ENCODE measurements at places on chromosomes 5 and 9.
A peak's percentile ranks its signal among the peaks of the same experiment; 100 is the strongest.

DNA sequence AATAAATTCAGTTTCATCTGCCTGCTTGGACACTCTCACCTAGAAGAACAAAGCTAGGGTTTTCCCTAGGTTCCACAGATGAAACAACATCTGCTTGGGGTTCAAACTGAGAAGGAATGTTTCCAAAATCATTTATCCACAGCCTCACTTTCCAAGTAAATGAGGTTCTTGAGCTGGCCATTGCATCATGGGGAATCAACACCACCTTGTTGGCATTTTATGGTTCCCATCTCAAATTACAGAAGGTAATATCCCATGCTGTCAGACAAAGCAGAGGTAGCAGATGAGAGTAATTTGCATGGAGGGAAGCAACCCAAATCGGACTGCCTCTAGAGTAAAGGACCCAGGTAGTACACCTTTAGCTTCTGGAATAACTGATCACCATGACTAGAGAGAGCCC lies 10.5 kb upstream of the NR4A3 start:
- no peak for DNase-seq

GRCh38 chr5:73816656-73817420 lies 190.8 kb downstream of the ARHGEF28 start:
- DNase-seq: no peak

DNA sequence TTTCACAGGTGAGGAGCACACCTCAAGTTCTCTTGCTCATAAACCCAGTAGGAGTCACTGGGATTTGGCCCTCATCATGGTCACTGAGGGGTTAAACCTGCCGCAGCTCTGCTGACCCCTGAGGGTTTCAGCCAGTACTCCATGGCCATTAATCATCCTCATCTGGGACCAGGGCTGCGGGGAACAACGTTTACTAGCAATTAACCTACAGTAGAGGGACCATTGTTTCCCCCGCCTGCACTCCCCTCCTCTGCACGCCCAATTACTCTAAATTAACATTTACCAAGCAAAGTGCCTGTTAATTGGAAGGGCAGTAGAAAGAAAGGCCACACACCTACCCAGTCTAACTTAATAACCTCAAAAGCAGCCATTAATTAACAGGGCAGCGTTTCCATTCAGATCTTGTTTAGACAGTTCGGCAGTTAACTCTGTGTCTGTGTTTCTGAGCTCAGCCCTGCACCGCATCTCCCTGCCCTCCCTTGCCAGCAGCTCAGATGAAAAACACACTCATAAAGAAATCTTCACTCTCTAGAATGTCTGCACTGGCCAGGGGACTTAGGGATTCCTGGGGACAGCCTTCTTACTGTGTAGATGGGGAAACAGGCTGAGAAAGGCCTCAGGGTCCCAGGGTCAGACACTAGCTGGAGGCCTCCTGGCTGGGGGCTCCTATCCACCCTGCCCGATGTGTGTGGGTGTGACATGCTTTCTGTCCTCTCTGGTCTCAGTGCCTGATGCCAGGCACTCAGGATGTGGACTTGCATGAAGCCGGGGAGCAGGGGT lies 51.6 kb downstream of the ALG2 start:
- peak; percentile 40 for DNase-seq

GRCh38 chr5:145204743-145205142 lies 630.4 kb downstream of the PRELID2 start:
- DNase-seq: no peak

DNA sequence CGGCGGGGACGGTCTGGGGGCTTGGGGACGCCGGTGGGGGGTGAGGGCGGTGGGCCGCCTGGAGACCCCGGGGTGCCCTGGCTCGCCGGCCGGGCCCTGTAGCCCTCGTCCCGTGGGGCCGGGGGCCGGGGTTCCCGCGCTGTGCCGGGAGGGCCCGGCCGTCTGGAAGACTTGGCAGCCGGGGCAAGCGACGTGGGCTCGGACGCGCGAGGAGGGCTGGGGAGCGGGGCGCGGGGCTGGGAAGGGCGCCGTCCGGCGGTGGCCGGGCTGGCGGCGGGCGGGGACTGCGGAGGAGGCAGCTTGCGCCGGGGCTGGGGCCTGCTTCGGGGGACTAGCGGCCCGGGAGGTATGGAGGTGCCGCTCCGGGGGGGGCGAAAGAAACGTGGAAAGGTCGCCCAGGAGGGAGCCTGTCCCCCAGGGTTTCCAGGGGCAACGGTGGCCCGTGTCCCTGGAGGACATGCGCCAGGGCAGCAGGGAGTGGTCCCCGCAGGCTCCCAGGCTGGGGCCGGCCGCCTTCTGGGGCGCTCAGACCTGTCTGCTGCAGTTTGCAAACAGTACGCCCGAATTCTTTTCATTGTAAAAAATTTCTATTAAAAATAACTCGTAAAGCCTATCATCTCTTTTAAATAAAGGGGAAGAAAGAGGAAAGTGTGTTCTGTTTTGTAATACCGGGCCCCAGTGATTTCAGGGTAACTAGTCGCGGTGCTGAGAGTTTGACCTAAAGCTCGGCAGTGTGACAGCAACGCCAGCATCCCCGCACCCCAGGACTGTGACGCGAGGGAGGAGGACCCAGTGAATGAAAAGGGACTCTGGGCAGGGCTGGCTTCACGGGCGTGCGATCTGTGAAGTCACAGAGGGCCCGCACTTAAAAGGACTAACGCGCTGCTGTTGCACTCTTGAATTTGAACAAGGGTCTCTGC lies 752 bp upstream of the ANKH start:
- DNase-seq: no peak

DNA sequence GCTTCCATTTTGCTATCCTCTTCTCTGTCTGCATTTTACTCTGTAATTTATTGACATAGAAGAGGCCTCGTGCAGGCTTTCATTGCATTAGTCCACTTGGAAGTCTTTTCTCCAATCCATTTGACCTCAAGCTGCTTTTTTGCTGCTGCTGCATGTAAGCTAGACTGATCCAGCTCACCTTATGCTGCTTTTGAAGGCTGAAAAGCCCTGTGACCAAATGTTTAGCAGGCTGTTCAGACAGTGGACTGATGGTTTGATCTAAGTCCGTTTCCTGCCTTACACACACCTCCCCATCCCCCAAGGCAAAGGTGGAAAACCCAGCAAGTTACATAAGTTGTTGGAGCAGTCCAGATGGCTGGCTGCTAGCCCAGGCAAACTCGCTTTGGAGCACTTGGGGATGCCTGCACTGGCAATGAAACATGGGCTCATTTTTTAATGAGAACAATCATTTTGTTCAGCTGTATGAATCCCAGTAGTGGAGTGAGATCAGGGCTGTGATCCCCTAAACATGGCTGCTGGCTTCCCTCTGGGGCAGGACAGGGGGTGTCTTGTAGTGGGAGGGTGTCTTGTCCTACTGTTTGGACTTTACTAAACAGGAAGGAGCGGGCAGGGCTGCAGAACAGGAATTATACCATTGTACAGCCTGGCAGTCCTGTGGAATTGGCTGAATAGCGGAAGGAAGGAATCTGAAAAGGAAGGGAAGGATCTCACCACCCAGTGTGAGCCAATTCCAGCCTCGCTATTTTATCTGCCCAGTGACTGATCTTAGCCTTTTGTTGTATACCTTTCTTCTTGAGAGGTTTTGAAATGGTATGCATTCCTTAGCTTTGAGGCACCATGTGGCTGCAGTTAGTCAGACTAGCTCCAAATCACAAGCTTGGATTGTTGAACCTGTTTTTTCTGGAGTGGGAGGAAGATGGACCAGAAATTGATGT lies 212.0 kb downstream of the ARHGAP26 start:
- peak; percentile 18 for DNase-seq

DNA sequence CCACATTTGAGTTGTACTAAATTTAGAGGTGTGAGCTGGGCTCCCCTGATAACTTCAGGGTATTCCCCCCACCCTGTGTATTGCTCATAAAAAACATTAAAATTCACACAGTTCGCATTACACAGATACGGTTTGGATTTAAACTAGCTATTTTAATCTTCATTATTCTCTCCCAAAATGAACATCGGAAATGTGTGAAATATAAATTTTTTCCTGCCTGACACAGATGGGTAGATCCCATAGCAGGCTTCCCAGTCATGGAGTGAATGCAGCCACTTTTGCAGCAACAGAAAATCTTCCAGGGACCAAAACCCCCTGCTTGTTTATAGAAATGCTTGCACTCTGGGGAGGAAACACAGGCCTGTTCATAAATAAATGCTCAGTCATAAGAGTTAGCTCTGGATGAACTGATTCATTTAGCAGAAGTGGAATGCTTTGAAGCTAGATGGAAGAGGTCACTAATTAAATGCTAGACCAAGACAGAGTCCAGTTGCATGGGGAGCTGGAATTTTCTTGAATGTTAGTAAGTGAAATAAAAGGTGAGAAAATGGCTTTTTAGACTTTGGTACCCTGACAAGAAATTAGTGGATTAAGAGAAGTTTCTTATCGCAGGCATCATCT lies 115.6 kb downstream of the PDE8B start:
- no peak for DNase-seq

DNA sequence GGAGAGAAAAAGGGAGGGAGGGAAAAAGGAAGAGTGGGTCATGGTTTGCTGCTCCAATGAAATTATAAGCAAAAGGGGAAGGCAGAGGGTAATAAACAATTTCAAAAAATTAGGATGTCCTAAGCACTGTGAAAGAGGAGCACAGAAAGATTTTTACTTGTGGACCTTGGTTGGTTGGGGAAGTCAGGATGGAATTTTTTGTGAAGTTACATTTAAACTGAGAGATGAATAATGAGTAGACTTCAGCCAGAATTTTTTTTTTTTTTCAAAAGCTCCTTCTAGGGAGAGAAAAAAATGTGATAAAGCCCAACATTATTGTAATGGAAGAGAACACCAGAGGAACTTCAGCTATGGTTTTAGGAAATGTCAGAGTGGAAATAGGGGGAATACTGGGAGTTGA lies 515.9 kb upstream of the PAPPA start:
- no peak for DNase-seq

DNA sequence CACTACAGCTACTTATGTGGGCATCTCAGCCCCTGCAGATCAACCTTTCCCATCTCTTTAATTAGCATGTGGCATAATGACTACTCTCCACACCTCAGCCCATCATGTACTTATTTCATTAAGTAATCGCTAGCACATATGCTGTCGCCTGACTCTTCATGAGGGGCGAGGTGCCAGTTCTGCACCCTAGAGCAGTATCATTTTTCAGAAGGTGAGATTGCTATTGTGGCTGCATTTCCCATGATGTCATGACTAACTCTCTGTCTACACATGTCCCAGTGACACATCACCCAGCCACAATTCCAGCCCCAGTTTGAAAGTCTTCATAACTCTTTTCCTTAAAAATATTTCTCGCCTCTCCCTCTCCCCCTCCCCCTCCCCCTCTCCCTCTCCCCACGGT lies 7.6 kb upstream of the F2RL1 start:
- DNase-seq: no peak

DNA sequence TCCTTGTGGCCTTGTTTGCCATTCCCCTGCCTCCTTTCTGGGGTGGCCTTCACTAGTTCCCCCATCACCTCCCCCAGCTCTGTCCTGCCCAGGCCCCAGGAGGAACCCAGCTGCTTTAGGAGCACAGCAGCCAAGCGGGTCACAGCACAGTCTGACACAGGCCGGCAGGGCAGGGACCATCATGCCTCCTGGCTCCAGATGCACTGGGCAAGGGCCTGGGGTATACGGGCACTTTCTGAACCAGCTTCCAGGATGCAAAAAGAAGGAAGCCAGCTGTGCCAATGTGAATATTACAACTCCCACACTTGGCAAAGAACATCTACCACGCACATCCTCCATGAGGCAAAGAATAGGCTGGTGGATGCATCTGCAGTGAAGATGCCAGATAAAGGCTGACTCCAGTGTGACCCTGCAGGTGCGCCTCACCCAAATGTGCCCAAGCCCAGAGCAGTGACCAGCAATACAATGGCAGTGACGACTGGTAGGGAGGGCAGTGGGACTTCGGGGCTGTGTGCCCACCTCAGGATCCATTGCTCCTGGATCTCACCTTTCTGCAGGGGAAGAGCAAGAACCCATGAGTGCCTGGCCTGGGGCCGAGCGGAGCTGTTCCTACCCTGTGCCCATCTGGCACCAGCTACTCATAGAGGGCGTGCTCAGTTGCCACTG lies 6.3 kb upstream of the IL3 start:
- DNase-seq: no peak

- DNase-seq: no peak
Measured at GRCh38 chr9:4062966-4063365, 236.9 kb downstream of the GLIS3 start.

DNA sequence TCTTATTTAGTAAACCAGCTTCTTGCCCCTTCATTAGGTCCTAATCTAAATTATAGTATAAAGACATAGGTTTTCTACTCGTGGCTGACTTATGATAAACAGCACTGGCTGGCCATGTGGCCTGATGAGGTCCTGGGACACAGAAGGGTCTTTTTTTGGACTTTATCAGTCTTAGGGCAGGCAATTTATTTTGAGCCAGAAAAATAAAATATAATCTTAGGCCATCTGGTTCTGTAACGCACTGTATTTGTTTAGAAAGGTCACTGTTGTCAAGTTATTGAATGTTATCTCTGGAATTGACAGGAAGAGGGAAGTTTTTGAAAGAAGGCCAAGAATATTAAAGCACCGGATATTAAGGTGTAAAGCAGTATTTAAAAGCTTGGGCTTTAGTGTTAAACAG lies 53.9 kb downstream of the RFX3 start:
- no peak for DNase-seq

DNA sequence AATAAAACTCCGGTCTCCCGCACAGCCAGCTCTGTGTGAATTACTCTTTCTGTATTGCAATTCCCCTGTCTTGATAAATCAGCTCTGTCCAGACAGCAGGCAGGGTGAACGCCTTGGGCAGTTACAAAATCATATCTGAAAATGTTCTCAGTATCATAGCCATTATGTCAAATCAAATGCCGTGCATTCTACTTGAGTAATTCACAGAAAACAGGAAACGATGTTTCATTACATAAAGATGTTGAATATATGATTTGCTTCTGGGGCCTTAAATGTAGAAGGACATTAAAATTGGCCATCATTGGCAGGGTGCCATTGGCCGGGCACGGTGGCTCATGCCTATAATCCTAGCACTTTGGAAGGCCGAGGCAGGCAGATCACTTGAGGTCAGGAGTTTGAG lies 8.5 kb downstream of the POLR3G start:
- DNase-seq: no peak

DNA sequence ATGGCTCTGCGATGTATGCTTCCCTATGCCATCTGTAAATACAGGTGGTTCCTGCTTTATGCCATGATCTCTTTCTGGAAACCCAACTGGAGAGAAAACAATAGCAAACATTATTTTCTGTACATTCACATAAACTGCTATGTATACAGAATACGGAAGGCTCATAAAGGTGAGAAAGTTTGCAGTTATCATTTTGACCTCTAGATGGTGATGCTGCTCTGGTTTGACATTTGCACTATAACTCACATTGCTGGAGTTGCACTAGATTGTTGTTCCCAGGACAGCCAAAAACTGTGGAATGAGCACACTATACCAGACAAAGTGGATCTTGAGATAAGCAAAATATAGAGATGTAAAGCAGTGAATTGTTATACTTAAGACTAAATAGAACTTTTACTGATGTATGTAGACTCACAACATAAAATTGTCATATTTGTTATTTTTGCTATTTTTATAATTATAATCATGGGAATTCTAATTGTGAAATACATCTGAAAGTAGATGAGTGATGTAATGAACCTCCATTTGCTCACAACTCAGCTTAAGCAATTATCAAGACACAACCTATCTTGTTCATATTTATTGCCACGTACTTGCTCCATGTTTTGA lies 246.5 kb downstream of the PTPRD start:
- DNase-seq: peak; percentile 4
